Glutamatergic neuron (in vitro differentiated cells): ENCODE measurements at places on chromosomes 1 and 21. TPM values are rescaled to one million over a fixed set of nuclear protein-coding genes. Genes with fewer than 3 reads are reported as not detected.

DNA sequence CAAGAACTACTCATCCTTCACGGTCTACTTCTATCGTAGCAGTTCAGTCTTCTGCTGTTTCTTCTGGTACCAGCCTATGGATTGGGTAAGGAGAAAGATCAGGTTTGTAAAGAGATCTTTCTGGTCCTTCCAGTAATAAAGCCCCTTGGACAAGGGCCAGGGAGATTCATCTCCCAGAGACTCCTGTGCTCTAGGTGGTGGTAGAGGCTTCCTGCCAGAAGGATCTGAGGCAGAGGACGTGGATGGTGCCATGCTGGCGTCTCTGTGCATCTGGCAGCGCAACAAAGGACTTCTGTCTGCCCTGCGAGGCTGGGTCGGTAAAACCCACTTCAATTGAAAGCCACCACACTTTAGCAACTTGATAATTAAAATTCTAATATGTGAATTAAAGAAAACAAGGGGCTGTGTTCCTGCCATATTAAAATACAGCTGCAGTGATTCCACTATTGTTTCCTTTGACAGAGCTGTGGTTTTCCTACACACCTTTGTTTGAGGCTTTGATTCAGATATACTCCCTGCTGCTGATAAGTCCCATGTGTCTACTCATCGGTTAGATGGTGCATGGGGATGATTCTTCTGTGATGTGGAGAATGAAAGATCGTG, 73.6 kb downstream of the ROR1 start:
- DNase-seq = no peak

DNA sequence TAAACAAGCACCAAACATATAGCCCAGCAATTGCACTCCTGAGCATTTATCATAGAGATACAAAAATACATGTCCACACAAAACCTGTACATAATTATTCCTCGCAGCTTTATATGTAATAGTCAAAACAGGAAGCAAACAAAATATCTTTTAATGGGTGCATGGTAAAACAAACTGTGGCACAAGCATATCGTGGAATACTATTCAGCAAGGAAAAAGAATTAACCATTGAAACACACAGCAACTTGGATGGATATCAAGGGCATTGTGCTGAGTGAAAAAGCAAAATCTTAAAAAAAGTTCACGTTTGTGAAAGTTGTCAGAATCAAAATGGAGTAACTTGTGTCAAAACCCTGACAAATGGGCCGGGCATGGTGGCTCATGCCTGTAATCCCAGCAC, 12.4 kb downstream of the TNFRSF9 start:
- DNase-seq = no peak

Gene LAMTOR5
- total RNA-seq = 135 TPM

Gene ACP6
- 3.5 TPM for total RNA-seq
